GM23338 (cell line): ENCODE measurements at places on chromosomes 5 and 9. TPM values are rescaled to one million over a fixed set of nuclear protein-coding genes. Genes with fewer than 3 reads are reported as not detected.

Gene GABRA6
- not detected in 2 replicates for total RNA-seq

Gene TMEM8B
- 5.5 and 7.5 TPM in 2 replicates for total RNA-seq

- DNase-seq, result no peak
- no peak overlapping the region for H3K4me3 ChIP-seq
- no peaks in the 10 kb centered on the region for H3K36me3 ChIP-seq
- H3K27ac ChIP-seq, result no peak overlapping the region
- no peaks in the 10 kb centered on the region for H3K27me3 ChIP-seq
Measured at GRCh38 chr9:104553261-104553660, 15.7 kb upstream of the OR13C8 start.

- no peak overlapping the region for H3K4me3 ChIP-seq
- H3K27me3 ChIP-seq, result peaks cover 57% of the 10 kb centered on the region
- DNase-seq, result no peak
Measured at GRCh38 chr9:129595311-129595741, 25.6 kb downstream of the C9orf50 start.
